ENCODE measurements at places on chromosomes 7 and 10.

DNA sequence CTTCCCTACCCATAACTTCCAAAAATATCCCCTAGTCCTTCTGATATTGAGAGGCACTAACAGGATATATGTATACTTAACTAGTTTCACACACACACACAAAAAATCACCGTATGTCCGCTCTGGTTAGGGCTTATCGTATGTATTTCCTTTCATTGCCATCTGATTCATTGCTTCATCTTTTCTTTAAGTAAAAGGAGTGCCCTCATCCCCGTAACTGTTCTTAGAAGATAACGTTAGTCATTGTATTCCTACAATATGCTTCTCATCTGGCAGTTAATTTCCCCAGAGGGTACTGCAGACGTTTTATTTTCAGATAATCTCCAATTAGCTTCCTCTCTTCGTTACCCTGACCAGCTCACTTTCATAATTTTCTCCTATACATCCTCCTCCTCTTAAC lies 37.3 kb downstream of the NRCAM start:
- no peak for DNase-seq

DNA sequence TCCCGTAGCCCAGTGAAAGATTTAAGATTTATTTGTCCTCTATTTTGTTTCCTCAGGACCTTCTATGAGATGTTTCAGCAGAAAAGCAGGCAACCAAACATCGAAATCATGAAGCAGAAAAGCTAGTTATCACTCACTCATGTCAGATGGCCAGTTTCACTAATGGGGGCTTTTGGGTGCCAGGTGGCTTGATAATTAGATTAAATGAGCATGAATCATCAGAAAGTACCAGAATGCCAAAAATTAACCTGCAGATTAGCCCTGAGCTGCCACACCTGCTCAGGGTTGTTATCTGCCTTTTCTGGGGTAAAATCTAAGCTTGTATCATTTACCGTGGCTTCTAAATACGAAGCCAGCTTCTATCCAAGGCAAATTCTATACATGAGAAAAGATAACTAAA lies 1017.5 kb downstream of the XPNPEP1 start:
- DNase-seq, result no peak

DNA sequence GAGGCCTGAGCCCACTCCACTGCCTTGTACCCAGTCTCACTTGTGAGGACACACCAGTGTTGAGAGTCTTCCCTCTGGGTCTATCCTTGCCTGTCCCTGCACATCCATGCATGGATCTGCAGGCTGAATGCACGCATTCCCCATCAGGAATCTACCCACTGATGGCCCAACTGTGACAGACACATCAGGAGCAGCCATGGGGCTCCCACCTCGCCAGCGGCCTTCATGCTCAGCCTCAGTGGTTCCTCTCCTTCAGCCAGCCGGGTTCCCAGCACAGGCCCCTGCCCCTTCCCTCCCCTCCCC lies 21.3 kb downstream of the ANTXRL start:
- no peak for DNase-seq

DNA sequence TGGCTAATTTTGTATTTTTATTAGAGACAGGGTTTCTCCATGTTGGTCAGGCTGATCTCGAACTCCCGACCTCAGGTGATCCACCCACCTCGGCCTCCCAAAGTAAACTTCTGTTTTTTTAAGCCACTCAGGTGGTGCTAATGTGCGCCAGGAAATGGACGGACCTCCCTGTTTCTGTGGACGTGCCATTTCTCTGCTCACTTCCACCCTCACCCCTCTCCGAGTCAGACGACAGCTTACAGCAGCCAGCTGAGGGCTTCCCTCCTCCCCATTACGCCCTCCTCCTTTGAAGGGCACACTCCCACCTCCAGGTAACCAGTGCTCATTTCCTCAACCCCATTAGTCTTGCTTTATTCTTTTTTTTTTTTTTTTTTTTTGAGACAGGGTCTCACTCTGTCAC lies 41.7 kb upstream of the EZH2 start:
- DNase-seq, result no peak

DNA sequence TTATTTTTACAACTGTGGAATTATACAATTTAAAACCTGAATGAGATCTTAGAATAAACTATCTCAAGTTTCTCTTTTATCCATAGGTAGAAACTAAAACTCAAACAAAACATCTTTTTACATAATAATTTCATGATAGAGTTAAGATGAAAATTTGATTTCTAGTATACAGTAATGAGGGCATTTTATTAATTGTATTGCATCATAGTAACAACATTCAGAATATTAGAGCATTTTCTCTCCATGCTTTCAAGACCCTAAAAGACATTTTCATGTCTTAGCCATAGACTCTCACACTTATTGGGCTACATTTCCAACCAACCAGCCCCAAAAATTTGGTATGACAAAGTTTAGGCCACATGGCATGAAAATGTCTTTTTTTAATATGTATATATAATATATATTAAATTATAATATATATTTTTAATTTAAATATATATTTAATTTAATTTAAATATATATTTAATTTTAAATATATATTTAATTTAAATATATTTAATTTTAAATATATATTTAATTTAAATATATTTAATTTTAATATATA lies 195.7 kb upstream of the STEAP1 start:
- no peak for DNase-seq

- DNase-seq, result no peak
Observed at GRCh38 chr7:113158756-113159155, 40.4 kb upstream of the SMIM30 start.

DNA sequence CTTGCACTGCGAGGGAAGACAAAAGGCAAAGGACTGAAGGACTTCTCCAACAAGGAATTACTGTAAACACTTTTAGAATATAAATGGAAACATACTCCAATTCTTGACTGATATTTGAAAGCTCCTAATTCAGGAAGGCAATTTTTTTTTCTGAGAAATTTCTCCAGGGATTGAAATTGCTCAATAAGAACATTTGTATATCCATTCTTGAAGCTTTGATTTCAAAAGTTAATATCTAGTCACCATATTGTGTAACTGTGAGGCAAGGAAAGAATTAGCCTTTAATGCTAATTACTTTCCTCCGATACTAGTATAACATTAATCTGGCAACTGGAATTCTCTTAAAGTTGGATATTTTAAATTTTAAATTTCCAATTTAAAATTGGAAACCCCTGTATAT lies 188.4 kb upstream of the COL1A2 start:
- no peak for DNase-seq

- DNase-seq, result no peak
Observed at GRCh38 chr10:119318411-119319160, 111.2 kb downstream of the GRK5 start.

DNA sequence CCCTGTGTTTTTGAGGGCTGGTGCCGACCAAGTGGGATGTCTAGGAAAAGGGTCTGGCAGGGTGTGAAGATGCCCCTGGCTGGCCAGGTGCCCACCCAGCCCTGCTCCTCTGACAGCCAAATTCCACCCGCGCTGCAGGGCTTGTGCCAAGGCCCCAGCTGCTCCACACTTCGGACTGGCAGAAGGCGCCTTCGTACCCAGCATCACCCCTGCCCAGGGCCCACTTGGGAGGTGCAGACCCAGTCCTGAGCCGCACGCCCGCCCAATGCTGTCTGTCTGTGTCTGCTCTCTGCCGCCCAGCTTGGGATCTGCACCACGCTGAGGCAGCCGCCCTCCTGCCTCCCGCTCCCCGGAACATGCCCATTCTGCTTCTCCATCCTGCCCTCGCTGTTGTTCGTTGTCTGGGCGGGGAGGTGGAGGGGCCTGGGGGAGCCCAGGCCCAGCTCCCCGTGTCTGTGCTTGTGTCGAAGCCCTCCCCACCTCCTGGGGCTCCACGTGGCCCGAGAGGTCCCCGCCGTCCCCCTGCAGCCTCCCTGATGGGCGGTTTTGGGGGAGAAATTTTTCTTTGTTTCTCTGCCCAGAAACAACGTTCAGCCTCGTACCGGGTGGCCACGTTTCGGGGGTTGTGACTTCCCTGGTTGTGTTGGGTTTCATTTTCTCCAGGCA lies 36.9 kb upstream of the PPIF start:
- no peak for DNase-seq

GRCh38 chr10:3886191-3886590 lies 101.2 kb upstream of the KLF6 start:
- DNase-seq, result no peak
